ENCODE measurements at places on chromosomes 3 and 15. TPM values are rescaled to one million over a fixed set of nuclear protein-coding genes. Genes with fewer than 3 reads are reported as not detected.

The ADGRG7 gene
- not detected for total RNA-seq

The MYH15 gene
- 0.36 TPM for total RNA-seq

The TATDN2 gene
- total RNA-seq, result 19.2 TPM

- no peak for DNase-seq
Measured at GRCh38 chr15:70947351-70948335, 55.0 kb downstream of the LRRC49 start.

DNA sequence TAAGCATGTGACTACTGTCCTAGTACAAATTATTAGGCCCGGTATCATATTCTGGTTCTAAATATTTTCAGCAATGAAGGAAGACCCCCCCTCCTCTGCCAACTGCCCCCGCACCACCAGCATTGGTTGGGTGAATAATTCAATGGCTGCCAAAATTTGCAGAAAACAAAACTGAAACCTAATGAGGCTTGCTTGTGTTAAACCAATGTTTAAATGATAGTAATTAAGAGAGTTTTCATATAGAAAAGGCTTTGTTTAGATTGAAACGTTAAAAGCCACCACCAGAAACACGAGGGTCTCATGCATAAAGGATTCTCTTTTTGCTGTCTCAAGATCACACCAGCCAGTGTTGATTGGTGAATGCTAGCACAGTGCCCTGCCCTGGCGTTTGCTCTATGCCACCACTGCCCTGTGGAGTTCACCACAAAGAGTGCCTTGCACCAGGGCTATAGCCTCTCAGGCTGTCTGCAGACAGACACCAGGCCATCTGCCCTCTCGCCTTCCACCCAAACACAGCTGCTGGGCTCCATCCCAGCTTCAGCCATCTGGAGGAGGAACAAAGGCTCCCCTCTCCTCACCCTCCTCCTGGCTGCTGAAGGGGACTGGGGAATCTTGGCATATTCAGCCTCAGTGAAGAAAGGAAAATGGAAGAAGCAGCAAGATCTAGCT lies 200.3 kb upstream of the PFN2 start:
- no peak for DNase-seq

DNA sequence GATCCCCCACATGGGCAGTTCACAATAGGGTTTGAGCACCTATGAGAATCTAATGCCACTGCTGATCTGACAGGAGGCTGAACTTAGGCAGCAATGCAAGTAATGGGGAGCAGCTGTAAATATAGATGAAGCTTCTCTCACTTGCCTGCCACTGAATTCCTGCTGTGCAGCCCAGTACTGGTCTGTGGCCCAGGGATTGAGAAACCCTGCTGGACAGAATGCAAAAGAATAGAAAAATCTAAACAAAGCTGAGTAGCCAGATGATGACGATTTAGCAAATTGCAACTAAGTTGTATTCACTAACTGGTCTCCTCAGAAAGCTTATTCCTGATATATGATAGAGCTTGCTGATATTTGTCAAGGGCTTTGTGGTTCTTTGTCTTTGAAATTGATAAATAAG lies 34.3 kb upstream of the APH1B start:
- no peak for DNase-seq

- DNase-seq, result no peak
Measured at GRCh38 chr3:185935465-185936272, 2.1 kb downstream of the TRA2B start.

DNA sequence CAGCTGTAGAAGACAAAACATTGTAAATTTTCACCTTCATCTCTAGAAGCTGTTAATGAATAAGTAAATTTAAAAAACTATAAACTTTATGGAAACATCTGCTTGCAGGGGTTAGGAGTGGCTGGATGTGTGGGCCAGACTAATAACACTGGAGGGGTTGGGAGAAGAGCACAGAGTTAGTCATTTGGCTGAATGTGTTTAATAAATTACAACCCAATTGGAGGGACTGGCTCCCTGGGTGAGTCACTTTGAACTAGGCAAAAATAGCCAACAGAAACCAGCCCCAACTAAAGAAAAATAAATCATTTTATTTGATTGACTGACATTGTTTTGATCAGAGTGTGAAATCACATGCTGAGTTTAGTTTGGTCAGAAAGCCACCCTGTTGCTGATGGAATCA lies 21.8 kb downstream of the DGKG start:
- DNase-seq, result peak; percentile 75

- peak; percentile 93 for DNase-seq
Measured at GRCh38 chr15:82122746-82123400, 77.1 kb upstream of the MEX3B start.

- no peak for DNase-seq
Measured at GRCh38 chr15:59794229-59794886, 105.2 kb upstream of the BNIP2 start.

DNA sequence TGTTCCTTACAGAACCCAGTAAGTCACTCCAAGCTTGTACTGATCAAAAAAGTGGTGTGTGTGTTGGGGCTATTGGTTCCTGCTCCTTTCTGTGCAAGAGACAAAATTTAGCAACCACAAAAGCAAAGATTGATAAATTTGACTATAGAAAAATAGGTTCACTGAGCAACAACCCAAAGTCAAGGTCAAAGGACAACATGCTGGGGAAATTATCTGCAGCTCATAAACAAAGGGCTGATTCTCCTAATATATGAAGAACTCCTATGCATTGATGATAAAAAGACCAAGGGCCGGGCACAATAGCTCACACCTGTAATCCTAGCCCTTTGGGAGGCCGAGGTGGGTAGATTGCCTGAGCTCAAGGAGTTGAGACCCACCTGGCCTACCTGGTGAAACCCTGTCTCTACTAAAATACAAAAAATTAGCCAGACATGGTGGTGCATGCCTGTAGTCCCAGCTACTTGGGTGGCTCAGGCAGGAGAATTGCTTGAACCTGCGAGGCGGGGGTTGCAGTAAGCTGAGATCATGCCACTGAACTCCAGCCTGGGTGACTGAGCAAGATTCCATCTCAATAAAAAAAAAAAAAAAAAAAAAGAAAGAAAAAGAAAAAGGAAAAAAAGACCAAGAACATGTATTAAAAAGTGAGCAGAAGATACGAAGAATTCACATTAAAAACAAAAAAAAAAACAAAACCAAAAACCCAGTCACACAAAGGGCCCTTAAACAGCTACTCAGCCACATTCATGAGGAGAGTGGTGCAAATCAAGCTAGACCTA lies 29.8 kb downstream of the PPCDC start:
- no peak for DNase-seq

GRCh38 chr3:140250010-140250855 lies 315.2 kb downstream of the CLSTN2 start:
- DNase-seq, result no peak

- DNase-seq, result no peak
Measured at GRCh38 chr15:25887870-25888269, 24.7 kb upstream of the ATP10A start.

DNA sequence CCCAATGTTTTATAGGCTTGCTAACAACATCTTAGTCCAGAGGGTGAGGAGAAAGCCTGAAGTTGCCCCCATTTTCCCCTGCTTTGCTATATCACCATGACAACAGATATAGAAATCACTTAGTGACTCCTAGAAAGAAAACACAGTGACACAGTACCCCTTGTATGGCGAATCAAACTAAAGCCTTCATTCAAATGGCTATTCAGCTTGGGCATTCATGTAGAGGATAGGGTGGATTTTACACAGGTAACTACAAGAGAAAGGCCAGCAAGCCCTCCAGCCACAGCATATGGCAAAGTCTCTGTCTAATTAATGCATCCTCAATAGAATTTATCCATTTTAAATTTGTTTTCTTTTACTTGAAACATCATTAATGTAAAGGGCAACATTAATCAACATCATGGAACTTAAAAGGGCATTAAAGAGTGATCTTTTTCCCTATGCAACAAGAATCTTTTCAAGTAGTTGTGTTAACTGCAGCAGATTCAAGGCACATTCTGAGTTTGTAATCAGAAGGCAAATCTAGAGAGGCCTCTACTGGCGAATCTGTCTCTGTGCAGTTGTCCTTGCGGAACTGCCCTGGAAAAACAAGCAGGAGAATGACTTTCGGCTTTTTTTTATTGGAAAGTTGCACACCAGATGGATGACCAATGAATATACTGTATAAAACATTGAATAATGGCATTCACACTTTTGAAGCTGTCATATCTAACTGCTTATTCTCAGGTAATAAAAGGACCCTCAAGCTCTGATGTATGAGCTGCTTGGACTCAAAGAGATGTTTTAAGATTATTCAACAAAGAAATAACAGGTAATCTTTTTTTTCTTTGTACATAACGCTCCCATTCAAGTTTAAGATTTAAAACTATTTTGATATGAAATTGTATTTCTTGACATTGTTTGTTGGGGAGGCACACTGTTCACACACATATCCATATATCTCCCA lies 621.7 kb upstream of the AGTR1 start:
- peak; percentile 82 for DNase-seq

- DNase-seq, result no peak
Measured at GRCh38 chr3:169479314-169479939, 184.1 kb downstream of the MECOM start.

DNA sequence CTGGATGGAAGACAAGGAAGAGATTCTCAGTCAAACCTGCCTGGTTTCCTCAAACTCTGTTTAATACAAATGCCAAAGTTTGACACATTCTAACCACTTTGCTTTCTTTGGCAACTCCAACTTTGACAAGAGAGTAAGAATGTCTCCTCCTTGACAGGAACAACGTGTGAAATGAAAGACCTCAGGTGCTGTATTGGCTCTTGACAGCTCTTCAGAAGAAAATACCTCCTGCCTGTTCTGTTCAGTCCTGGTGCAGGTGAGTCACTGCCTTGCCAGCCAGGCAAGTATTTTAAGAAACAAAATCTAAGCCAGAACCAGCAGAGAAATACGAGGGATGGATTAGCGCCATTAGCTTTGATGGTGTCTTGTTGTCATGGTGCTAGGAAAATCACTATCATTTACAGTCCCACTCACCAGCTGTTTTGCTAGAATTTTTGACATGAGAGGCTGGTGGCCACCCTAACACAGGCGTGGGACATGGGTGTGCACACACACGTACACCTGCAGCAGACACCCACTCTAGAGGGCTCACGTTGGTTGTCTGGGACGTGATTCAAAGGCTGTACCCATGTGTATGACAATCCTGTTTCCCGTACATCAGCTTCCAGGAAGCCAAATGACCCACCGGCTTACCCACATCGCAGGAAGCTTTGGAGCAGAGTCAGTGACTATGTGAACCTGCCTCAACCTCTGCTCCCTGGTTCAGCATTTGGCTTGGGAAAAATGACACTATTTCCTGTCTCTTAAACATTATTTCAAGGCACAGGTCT lies 60.4 kb downstream of the CCNL1 start:
- DNase-seq, result no peak

Measured in osteoblast (primary cell).